NCI-H146 (cell line): ENCODE measurements at places on chromosomes 7 and 10.

DNA sequence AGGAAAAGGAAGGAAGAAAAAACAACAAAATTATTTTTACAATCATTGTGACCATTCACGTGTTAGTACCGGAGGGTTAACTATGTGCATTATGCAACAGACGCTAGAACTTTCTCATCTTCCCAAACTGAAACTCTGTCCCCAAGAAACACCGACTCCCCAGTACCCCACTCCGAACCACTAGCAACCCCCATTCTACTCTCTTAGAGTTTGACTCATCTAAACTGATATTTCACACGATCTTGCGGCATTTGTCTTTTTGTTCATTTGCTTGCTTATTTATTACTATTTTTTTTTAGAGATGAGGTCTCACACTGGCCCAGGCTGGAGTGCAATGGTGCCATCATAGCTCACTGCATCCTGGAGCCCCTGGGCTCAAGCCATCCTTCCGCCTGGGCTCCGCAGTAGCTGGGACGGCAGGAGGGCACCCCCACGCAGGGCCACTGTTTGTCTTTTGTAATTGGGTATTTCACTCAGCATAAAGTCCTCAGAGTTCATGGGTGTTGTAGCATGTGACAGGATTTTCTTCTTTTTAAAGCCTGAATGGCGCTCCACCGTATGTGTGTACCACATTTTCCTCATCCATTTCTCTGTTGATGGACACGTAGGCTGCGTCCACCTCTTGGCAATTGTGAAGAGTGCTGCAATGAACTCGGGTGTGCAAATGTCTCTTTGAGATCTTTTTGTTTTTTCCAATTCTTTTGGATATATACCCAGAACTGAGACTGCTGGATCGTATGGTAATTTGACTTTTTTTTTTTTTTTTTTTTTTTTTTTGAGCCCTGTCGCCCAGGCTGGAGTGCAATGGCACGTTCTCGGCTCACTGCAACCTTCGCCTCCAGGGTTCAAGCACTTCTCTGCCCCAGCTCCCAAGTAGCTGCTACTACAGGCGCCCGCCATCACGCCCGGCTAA, 9.5 kb downstream of the MNX1 start:
- no peak for DNase-seq

GRCh38 chr7:45236666-45237065, 79.1 kb downstream of the RAMP3 start:
- no peak for DNase-seq

GRCh38 chr7:43569424-43569823, 13.5 kb upstream of the STK17A start:
- DNase-seq, result no peak

DNA sequence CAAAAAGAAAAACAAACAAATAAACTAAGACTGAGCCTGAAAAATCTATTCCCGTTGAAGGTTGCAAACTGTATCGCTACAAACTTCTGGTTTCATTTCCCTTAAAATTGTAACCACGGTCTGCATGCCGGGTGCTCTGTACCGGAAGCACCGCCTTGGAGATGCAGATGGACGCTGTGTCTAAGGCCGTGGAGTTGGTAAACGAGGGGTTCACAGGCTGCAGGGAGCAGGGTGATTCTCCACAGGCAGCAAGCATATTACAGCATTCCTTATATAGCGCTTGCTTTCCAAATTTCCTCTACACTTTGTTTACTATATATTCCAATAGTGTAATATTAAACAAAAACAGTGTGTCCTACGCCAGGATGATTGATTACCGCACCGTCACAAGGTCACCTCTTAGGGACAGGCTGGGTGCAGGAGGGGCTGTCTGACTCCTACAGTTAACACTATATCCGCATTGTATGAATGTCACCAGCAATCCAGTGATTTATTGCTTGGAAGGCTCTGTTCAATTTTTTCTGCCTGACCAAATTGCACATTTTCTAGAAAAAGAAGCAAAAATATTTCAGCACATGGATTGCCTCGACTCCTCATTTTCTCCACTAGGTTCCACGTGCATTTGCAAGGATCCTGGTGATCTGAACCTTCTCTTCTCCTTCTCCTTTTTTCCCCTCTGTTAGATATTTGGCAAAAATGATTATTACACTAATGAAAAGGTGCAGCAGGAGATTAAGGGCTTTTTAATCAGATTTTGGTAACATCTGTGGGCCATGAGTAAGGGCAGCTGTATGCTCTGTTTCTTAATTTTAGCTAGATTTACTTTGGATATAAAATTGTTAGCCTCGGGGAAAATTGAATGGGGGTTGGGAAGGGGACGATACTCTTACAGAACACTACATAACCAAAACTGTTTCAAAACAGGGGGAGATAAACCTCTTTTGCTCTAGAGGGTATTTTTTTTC, 325.8 kb upstream of the MGMT start:
- no peak for DNase-seq

- DNase-seq, result no peak
Measured at GRCh38 chr7:90758933-90759562, 162.9 kb downstream of the CDK14 start.

DNA sequence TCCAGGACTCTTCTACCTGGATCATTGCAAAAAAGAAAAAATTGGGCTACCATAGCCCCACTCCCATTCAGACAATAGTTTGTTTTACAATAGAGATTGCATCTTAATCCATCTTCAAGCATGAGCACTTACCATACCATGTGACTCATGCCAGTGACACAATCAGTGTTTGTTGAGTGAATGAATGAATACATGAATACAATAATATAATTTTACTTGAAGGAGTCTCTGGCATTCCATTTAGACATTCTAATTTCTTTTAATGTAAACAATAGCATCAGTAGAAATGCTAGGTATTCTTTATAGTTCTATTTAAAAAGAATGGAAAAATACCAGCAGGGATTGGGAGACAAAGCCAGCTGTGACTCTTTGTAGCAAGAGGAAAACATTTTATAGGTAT, 141.6 kb upstream of the AKR1E2 start:
- no peak for DNase-seq

- DNase-seq, result peak; percentile 34
Measured at GRCh38 chr10:45419676-45420025, 45.6 kb downstream of the ALOX5 start.

DNA sequence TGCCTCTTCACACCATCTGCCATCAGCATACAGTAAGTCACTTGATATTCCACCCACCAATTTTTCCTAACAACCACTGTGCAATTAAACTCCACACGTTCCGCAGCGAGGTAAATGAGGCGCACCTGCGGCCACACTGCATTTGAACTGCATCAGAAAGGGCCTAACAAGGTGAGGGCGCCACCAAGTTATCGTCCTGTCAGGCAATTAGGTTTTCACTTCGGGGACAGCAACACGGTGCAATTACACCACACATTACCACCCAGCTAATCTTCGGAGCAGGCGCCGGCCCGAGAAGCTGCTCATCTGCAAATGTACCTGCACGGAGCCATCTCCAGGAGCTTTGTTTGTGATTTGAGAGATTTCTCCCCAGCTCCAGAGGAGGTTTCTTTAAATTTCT, 84.4 kb downstream of the EBF3 start:
- no peak for DNase-seq

DNA sequence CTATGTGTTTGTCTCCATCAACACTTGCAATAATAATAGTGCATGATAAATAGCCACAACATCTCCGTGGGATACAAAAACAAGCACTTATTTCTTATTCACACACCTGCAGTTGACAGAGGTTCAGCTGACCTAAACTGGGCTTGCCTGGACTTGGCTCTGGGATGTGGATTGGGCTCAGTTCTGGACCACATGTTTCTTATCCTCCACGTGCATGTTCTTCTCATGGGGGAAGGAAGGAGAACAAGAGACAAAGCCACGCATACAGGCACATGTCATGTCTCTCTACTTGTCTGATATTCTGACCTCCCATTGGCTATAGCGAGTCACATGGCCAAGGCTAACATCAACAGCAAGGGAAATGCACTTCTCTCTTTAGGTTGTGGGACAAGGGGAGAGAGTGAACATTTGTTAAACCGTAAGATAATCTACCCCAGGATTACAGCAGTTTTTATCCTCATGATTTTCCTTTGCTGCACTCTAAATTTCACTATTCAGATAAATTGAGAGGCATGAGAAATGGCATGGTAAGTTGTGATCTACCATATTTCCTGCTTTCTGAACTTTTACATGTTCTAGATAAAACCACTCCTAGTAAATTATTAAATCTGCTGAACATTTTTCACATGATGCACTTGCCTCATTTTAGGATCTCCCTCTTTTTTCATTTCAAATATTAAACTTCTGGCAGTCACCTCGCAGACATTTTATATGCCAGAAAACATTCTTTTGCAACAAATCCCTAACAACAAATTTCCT, 33.7 kb downstream of the CFAP58 start:
- DNase-seq, result no peak

DNA sequence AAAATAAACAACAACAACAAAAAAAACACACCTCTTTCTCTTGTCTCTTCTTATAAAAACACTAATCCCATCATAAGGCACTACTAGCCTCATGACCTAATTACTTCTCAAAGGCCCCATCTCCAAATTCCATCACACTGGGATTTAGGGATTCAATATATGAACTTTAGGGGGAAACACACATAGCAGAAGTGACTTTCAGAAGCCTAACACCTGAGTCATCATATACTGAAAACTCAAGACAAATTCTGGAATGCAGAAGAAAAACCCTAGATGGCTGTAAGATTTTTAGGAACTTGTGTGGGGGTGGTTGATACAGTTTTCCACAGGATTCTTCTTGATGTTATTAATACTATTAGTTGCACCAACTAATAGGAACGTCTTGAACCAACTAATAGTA, 33.7 kb upstream of the CSTF2T start:
- DNase-seq, result no peak

GRCh38 chr7:96284835-96285234, 37.1 kb downstream of the SLC25A13 start:
- DNase-seq, result no peak

DNA sequence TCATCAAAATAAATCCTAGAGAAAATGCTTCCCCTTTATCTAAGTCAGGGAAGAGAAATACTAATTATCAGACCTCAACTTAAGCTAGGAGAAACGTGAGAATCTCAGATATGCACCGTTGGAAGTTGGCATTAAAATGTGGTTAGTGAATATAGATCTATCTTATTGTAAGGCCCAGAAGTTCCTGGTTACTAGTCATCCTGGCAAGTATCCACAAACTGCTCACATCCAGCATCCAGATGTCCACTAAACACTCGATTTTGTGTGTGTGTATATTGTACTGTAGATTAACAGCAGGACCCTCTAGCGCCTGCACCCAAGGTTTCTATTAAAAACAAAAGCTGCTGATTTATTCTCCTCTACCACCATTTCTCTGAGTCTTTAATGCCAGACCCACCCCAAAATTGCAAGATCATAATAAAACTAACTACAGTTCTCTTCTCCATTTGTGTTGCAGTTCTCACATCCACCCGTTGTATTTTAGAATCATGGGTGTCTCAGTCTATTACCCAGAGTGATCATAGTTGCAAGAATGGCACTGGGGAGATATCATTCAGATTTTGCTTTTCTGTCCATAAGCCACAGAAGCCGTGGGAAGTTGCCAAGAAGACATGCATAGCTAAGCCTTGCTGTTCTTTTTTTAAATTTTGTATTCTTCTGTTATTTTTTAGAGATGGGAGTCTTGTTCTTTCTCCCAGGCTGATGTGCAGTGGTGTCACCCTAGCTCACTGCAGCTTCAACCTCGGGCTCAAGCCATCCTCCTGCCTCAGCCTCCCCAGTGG, 165.4 kb downstream of the KIAA1217 start:
- no peak for DNase-seq

DNA sequence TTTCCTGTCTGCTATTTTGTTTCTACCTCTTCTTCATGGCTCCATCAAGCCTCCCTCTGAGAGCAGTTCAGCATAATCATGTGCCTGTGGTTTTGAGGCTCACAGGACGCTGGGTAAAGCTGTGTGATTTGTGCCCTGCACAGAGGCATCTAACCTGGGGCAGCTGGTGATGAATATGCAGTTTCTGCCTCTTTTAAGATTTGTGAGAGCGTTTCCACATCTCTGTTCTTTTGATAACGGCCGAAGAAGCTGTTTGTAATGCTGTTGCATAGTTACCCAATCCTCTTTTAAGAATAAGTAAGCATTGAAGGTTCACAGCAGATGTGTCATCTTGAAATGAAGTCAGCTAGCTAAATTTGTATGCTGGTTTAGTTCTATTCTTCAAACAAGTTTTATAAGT, 45.2 kb downstream of the PNLIPRP3 start:
- no peak for DNase-seq

- no peak for DNase-seq
Measured at GRCh38 chr7:33421429-33421828, 292.1 kb downstream of the BBS9 start.

DNA sequence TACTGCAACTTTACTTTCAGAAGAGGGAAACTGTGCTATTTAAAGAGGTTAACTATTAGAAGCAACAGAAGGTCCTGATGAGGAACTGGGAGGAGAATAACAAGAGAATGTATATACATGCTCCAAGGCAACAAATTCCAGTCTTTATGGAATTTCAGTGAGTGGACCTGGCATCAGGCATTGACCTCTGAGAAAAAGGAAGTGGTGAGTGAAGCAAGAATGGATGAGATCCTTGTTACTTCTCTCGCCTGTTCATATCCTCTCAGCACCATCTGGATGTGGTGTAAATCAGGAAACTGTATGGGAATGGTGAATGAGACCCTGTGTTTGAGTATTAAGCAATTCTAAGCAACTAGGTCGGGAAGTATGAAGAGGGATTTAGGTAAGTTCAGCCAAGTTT, 30.3 kb upstream of the KBTBD2 start:
- no peak for DNase-seq

GRCh38 chr7:134619627-134620331, 26.9 kb upstream of the BPGM start:
- no peak for DNase-seq

DNA sequence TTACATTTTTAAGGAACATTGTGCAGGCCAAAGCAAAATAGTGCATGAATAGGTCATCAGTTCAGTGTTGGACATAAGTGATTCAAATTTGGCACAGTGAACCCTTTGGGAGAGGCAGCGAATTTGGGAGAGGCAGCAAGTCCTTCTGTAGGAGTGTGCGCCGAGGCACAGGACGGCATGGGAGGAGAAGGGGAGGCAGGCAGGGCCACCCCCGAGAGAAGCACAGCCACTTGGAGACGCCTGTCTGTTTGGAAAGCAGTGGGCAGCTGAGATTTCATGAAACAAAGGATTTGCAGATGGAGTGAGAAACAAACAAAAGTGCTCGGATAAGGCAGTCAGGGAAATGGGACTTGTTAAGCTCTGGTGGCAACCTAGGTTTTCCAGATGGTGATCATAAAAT, 30.6 kb downstream of the VIPR2 start:
- DNase-seq, result no peak

DNA sequence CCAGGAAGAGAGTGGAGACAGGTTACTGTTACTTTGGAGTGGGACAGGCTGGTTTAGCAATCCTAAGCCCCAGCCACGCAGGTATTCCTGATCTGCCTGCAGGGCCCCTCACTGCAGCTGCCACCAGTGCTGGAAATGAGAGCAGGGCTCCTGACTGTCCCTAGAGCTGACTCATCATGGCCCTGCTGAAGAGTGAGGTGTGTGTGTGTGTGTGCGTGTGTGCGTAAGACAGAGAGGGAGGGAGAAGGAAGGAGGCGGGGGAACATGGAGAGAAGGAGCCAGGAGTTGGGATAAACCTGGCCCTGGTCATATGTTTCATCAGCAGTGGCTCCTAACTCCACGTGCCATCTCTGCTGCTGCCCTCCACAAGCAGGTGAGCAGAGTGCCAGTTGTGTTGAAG, 3.6 kb downstream of the FOXI2 start:
- no peak for DNase-seq

GRCh38 chr7:95700917-95701316, 71.4 kb upstream of the DYNC1I1 start:
- DNase-seq, result peak; percentile 86

- no peak for DNase-seq
Measured at GRCh38 chr10:74598891-74599566, 227.4 kb upstream of the KAT6B start.

- DNase-seq, result no peak
Measured at GRCh38 chr7:92025260-92025659, 84.6 kb downstream of the AKAP9 start.
